ENCODE measurements at places on chromosomes 6 and 20.

DNA sequence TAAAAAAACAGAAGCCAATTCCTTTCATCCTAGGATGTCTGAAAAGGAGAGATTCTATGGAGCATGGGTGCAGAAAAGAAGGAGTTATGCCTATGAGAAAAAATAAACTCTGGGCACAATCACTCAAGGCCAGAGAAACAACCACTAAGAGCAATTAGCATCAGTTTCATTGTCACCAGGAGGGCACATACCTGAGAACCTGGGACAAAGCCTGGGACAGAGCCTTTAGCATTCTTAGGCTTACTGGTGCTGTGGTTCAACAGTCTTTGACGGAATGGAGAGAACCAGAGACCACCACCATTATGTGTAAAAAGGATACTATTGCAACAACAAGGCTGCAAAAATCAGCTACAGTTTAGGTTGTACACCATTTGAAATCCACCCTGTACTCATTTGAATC lies 29.4 kb upstream of the BCKDHB start:
- DNase-seq = no peak

DNA sequence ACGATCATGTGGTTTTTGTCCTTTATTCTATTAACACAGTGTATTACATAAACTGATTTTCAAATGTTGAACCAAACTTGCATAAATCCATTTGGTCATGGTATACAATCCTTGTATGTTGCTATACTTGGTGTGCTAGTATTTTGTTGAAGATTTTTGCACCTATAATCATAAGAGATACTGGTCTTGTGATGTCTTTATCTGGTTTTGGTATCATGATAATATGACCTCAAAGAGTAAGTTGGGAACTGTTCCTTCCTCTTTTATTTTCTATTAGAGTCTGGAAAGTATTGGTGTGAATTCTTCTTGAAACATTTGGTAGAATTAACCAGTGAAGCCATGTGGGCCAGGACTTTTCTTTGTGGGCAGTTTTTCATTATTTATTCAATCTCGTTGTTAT lies 65.3 kb downstream of the TRPC4AP start:
- no peak for DNase-seq

DNA sequence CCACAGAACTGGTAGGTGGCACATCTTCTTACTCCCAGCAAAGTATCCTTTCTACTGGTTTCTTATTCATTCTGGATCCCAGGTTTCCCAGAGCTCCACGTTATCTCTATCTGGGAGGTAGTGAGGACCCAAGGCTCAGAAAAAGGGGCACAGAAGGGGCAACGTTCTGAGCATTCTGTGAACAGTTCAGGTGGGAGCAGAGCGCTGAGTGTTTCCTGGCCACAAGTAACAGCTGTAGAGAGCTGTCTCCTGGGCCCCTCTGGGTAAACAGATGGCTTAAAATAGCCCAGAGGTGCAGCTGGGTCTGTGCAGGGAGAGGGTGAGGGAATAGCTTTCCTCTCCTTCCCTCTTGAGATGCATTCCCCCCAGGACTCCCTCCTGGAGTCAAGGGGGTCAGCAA lies 2.1 kb downstream of the APOBEC2 start:
- DNase-seq = no peak

- DNase-seq = no peak
These were observed 16.3 kb upstream of the SMAP1 start for GRCh38 chr6:70651326-70651905.

GRCh38 chr20:45059022-45059728 lies 41.8 kb downstream of the KCNS1 start:
- no peak for DNase-seq

DNA sequence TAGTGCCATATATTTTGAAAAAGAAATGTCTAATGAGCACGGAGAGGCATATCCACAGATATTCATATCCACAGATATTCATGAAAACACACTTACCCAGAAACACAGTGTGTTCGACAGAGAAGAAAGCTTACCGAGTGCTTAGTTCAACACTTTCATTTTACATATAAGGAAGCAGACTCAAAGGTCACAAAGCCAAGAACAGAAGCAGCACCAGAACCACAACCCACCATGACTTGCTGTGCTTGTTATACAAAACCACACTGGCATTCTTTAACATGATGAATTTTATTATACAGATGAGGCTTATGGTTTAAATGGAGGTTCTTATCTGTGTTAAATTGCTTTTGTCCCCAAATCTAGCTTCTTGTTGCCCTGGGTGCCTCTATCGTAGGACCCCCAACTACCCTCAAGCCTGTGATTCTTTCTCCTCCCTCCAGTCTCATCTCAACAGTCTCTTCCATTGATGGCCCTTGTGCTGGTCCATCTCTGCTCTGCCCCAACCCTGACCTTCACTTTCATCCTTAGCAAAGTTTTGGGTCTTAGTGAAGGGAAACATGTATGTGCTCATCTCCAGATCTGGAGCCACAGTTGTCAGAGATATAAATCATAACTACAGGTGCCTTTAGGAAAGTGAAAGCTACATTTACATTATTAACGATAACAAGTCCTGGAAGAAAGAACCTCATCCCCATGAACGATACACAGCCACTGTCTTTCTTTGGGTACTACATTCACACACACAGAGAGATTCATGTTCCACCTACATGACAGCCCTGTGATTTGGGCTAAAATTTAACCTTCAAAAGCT lies 40.0 kb downstream of the SF3B5 start:
- peak; percentile 42 for DNase-seq

GRCh38 chr6:95693108-95693507 lies 115.8 kb downstream of the MANEA start:
- no peak for DNase-seq

- no peak for DNase-seq
These were observed 119.7 kb downstream of the MYLK4 start for GRCh38 chr6:2630891-2631571.

- no peak for DNase-seq
These were observed 23.8 kb downstream of the ADRM1 start for GRCh38 chr20:62326559-62326958.

DNA sequence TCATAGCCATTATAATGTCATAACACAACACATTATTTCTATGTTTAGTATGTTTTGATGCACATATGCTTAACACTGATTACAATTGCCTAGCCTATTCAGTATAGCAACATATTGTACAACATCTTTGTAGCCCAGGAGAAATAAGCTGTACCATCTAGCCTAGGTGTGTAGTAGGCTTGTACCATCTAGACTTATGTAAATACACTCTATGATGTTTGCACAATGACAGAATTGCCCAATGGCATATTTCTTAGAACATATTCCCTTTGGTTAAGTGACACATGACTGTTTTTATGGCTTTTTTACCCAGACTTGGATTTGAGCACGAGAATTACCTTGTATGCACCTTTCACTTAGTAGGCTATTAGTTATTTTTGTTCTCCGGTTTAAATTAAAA lies 64.5 kb upstream of the HIVEP1 start:
- no peak for DNase-seq

- DNase-seq = no peak
These were observed 67.7 kb downstream of the SYNJ2 start for GRCh38 chr6:158049055-158050028.

- DNase-seq = no peak
These were observed 7.6 kb downstream of the RIPOR2 start for GRCh38 chr6:24927985-24928745.

- DNase-seq = no peak
These were observed 21.0 kb downstream of the OGFRL1 start for GRCh38 chr6:71309656-71310055.

DNA sequence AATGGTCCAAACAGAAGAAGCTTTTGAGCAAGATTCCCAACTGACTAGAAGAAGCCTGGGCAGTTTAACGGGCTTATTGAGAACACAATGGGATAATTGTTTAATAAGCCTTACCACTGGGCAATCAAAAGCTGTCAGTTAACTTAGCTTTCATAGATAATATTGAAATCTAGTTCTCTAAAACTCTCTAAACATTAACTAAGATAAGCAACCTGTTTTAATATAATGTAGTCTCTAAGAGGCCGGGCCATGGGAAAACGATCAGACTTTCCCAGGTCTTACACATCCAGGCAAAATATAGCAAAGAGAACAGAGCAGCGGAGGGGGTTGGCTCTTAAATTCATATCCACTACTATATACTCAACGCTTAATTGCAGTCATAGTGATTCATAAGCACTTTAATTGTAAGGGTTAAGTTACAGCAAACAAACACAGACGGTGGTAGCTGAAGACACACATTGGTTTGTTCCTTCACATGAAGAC lies 128.0 kb upstream of the FAM83B start:
- no peak for DNase-seq

DNA sequence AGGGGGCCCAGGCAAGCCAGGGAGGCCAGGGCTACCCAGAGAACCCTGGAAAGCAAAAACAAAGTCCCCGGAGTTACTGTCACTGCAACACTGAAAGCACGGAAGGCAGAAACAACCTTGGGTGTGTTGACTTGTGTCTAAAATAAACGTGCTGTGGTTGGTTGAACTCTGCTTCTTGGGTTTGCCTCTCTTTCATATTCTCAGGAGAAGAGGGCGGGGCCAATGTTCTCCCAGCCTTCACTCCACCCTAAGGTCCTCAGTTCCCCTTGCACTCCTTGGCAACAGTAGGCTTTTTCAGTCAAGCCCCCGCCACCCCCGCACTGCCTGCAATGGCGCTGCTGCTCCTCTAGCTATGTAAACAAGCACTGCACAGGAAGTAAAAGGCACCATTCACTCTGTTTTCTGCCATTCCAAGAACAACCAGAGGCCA lies 60.9 kb downstream of the COL9A1 start:
- DNase-seq = no peak

- no peak for DNase-seq
These were observed 118.2 kb downstream of the TTLL2 start for GRCh38 chr6:167442796-167443680.

DNA sequence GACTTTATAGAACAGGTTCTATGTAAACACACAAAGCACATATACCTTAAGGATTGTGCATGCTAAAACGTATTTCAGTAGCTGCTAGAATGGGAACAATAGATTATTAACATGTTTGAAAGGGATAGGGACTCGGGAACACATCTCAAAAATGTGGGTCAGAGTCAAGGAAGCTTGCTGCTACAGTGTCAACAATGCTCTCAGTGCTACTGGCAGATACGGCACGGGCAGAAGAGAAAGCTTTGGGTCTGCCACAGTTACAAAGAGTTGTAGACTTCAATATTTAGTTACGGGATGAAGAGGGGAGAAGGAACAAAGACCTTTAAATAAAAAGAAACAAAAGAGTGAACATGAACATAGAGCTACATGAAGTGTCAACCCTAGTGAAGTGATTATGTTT lies 170.5 kb downstream of the BACH2 start:
- DNase-seq = no peak

- no peak for DNase-seq
These were observed 152.8 kb downstream of the TAF4 start for GRCh38 chr20:61912665-61913422.

DNA sequence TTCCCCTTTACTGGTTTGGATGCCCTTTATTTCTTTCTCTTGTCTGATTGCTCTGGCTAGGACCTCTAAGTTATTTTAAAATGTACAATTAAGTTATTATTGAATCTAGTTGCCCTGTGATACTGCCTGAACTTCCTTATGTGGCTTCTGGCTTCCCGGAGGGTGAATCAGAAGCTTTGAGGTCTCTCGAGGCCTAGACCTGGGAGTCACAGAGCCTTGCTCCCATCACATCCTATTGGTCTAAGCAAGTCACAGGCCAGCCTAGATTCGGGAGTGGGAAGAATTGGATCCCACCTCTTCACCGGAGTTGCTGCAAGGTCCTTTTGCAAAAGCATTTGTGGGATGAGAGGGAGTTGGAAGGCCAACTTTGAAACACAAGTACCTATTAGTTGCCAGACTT lies 15.2 kb downstream of the BCAS4 start:
- no peak for DNase-seq

DNA sequence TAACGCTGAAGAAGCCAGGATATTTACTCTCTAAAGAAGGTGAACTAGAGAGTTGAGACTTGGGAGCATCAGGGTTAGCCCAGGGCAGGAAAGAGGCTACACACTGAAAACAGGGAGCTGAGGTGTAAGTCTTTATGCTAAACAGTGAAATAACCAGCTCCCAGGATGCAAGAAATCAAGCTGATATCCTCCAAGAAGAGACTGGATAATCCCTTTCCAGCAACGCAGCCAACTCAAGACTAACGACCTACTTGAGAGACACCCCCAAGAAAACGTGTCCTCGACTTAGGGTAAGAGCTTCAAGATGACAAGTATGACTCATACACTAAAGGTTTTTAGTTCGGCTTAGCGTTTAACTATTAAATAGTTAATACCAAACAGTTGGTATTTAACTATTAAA lies 202.2 kb downstream of the TASP1 start:
- no peak for DNase-seq

- no peak for DNase-seq
These were observed 49.9 kb upstream of the TMEM30A start for GRCh38 chr6:75334266-75335040.

DNA sequence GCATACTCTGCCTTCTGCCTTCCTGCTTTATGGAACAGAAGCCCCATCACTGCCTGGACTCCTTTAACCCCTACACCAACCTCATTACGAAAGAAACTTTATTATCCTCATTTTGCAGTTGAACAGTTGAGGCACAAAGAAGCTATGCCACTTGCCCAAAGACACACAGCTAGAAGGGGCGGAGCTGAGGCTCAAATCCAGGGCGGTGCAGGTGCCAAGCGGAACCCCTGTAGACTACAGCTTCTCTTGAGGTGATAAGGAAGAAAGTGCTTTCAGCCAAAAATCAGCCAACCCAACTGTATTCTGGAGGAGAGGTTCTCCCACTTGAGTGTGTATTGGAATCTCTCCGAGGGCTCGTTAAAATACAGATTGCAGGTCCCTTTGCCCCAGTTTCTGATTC lies 90.5 kb downstream of the PRND start:
- no peak for DNase-seq

DNA sequence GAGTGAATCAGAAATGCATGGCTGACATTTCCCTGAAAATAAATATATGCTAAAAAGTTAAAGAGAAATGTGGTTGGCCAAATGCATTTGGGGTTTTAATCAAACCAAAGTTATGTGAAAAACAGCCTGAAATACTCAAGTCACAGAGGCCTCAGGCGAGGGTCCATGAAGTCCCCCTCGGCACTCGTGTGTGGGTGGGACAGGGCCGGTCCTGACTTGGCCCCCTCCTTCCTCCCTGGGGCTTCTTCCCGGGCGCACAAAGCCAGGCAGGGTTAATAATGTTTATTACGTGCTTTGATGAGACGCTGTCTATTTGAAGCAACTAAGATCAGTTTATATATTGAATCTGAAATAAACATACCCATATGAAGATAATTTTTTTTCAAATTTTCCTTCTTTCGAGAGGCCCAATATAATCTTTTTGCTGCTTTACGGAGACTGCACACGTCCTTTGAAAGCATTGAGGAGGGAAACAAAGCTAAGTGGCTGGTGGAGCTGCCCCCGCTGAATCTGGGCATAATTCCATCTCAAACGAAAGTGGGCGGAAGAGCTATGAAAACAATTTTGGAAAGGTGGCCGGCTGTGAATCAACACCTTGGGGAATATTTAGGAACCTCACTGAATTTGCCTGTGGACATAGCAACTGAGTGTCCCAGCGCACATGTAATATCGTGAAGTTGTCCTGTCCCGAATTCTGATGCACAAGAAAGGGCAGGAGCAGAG lies 55.8 kb upstream of the SMOC2 start:
- no peak for DNase-seq

Measured in activated CD4-positive, alpha-beta T cell treated with anti-CD3 and anti-CD28 coated beads, Interleukin-2, amount 50 U/mL, for 24 hours (primary cell).